ENCODE measurements at places on chromosomes 11 and 22. TPM values are rescaled to one million over a fixed set of nuclear protein-coding genes. Genes with fewer than 3 reads are reported as not detected.
A peak's percentile ranks its signal among the peaks of the same experiment; 100 is the strongest.

DNA sequence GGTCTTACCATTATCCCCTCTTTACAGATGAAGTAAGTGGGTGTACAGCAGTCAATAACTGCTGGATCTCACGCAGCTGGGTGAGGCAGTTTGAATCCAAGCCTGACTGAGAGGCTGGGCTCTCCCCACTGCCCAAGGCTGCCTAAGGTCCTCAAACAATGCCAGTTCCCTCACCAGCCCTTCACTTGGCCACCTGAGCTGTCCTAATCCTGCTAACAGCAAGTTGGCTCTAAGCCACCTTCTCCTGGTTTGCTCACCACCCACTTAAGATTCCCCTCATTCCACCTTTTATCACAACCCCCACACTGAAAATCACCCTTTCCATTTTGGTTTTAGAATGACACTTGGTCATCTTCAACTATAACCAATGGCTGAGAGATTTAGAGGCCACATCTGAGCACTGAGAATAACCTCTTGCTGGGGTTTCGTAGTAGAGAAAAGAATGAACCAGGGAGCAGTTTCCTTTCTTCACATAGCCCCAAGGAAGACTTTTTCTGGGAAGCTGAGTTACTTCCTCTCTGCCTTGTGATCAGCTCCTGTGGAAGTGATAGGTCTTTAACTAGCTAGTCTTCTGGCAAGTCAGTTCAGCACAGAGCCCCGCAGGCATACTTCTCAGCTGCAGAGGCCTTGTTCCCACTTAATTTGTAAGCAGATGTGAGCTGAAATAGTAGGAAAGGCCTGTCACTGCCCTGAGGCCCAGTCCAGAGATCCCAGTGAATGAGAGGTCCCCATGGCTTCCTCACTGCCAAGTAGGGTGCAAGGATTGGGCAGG, 57.8 kb upstream of the TTC12 start:
- H3K36me3 ChIP-seq = no peaks in the 10 kb centered on the region
- no peak overlapping the region for H3K4me3 ChIP-seq
- H3K27me3 ChIP-seq = peaks cover 21% of the 10 kb centered on the region
- H3K27ac ChIP-seq = no peak overlapping the region
- DNase-seq = no peak
- H3K4me1 ChIP-seq = no peaks in the 10 kb centered on the region

DNA sequence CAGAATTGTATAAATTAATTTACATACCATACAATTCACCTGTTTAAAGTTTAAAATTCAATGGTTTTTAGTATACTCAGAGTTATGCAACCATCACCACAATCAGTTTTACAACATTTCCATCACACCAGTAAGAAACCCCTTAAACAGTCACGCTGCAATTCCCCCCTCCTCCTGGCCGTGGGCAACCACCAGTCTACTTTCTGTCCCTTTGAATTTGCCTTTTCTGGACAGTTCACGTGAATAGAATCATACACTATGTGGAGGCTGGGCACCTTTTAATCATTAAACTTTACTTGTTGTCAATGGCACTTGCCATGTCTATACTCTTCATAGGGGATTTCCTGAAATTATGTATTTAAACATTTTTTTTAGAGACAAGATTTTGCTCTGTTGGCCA, 20.1 kb upstream of the SWAP70 start:
- H3K27ac ChIP-seq = no peak overlapping the region
- H3K36me3 ChIP-seq = peaks cover 6% of the 10 kb centered on the region
- H3K4me1 ChIP-seq = peaks cover 2% of the 10 kb centered on the region
- DNase-seq = no peak

- H3K27ac ChIP-seq = peak overlapping the region; percentile 95
- H3K27me3 ChIP-seq = no peaks in the 10 kb centered on the region
- no peak overlapping the region for H3K4me3 ChIP-seq
- peaks cover 20% of the 10 kb centered on the region for H3K36me3 ChIP-seq
- peaks cover 62% of the 10 kb centered on the region for H3K4me1 ChIP-seq
Measured at GRCh38 chr11:118211006-118211405, 13.8 kb downstream of the JAML start.

DNA sequence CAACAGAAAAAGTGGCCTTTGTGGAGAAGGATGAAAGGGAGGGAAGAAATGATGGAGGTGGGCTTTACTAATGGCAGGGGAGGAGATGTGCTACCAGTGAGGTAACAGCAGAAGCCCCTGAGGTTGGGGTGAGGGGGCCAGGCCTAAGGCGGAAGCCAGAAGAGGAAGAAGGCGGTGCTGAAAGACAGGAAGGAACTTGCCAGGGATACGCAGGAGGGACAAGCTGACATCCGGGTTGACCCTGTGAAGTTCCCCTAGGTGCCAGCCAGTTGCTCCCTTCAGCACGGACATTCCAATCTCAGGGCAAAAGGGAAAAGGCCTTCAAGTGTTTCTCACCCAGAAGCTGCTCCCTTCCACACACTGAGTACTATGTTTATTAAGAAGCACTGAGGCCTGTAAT, 2.3 kb upstream of the TIRAP start:
- peaks cover 38% of the 10 kb centered on the region for H3K4me1 ChIP-seq
- H3K4me3 ChIP-seq = peak overlapping the region; percentile 58
- H3K27me3 ChIP-seq = no peaks in the 10 kb centered on the region
- no peak for DNase-seq

- DNase-seq = no peak
- peak overlapping the region; percentile 58 for H3K4me3 ChIP-seq
- peaks cover 29% of the 10 kb centered on the region for H3K4me1 ChIP-seq
- peak overlapping the region; percentile 78 for H3K27ac ChIP-seq
- H3K27me3 ChIP-seq = peaks cover 4% of the 10 kb centered on the region
Measured at GRCh38 chr22:19576460-19577421, 52.5 kb upstream of the CLDN5 start.

GRCh38 chr22:25645266-25645665, 80.8 kb downstream of the GRK3 start:
- H3K27ac ChIP-seq = no peak overlapping the region
- H3K36me3 ChIP-seq = peaks cover 5% of the 10 kb centered on the region
- no peaks in the 10 kb centered on the region for H3K4me1 ChIP-seq
- peaks cover 26% of the 10 kb centered on the region for H3K27me3 ChIP-seq
- DNase-seq = no peak

The TMEM132A gene
- not detected for total RNA-seq

- H3K4me1 ChIP-seq = peaks cover 3% of the 10 kb centered on the region
- no peak overlapping the region for H3K27ac ChIP-seq
- H3K4me3 ChIP-seq = no peak overlapping the region
- peaks cover 95% of the 10 kb centered on the region for H3K27me3 ChIP-seq
- no peak for DNase-seq
Measured at GRCh38 chr11:120974965-120975364, 48.9 kb upstream of the TBCEL start.

The ARHGEF12 gene
- total RNA-seq = 12.9 TPM

GRCh38 chr11:104142698-104143097, 21.2 kb downstream of the PDGFD start:
- peaks cover 6% of the 10 kb centered on the region for H3K27me3 ChIP-seq
- no peaks in the 10 kb centered on the region for H3K4me1 ChIP-seq
- no peak overlapping the region for H3K27ac ChIP-seq

The SLC16A8 gene
- not detected for total RNA-seq

DNA sequence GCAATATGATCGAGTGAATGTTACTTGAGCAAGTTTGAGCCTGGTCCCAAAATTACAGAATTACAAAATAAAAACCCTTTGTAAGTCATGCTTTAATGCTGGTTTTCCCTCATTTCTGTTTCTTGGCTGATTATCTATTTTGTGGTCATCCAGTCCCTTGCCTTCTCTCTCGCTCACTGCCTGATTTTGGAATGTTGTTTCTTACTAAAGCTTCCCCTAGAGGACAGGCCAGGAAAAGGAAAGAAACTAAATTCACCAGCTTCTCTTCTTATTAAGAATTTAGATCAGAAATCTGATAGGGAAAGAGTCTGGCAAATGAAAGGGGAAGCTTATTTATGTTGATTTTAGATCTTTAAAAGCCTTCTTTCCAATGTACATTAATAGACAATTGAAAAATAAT, 16.6 kb upstream of the BDNF start:
- peaks cover 2% of the 10 kb centered on the region for H3K4me1 ChIP-seq
- no peak for DNase-seq
- H3K4me3 ChIP-seq = no peak overlapping the region
- no peak overlapping the region for H3K27ac ChIP-seq
- no peaks in the 10 kb centered on the region for H3K36me3 ChIP-seq
- peaks cover 67% of the 10 kb centered on the region for H3K27me3 ChIP-seq

DNA sequence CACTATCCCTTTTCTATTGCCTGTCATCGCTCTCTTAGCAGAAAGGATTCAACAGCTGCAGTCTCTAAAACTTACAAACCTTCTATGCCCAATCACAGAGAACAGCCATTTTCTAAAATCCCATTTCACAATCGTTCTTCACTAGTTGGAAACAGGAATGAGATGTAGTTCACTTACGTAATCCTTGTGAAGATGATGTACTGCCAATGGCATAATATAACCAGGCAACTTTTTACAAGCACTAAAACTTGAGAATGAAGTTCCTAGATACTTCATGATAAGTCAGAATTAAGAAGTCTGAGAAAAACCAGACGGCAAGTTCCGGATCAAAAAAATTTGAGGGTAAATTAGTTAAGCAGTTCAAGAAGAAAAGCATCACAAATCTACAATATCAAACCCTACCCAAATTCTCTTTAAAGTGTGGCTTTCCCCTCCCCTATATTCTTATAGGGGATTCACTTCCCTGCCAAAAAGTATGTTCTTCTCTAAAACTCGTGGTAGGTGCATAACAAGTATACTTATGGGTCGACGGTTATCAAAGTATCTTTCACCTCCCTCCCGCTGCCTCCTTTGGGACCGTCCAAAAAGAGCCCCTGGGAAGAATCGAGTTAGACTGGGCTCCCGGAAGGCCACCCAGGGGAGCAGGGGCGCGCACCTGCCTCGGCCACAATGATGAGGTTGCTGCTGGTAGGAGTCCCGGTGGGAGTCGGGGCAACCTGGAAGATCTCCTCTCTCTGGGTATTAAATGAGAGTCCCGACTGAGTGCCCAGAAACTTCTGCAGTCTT, 666 bp downstream of the MSANTD4 start:
- no peak for DNase-seq
- H3K4me1 ChIP-seq = peaks cover 29% of the 10 kb centered on the region
- peaks cover 6% of the 10 kb centered on the region for H3K36me3 ChIP-seq
- H3K4me3 ChIP-seq = peak overlapping the region; percentile 98

The CBLIF gene
- not detected for total RNA-seq

GRCh38 chr11:132205006-132205405, 834.6 kb downstream of the NTM start:
- peaks cover 10% of the 10 kb centered on the region for H3K27me3 ChIP-seq
- H3K4me1 ChIP-seq = no peaks in the 10 kb centered on the region
- H3K36me3 ChIP-seq = no peaks in the 10 kb centered on the region
- DNase-seq = no peak

GRCh38 chr11:122213171-122213570, 97.2 kb upstream of the BLID start:
- no peak overlapping the region for H3K4me3 ChIP-seq
- no peaks in the 10 kb centered on the region for H3K36me3 ChIP-seq
- H3K27me3 ChIP-seq = peaks cover 32% of the 10 kb centered on the region
- no peaks in the 10 kb centered on the region for H3K4me1 ChIP-seq
- H3K27ac ChIP-seq = no peak overlapping the region
- no peak for DNase-seq

Measured in T-helper 17 cell (primary cell).